ENCODE measurements at places on chromosomes 6 and 20.

DNA sequence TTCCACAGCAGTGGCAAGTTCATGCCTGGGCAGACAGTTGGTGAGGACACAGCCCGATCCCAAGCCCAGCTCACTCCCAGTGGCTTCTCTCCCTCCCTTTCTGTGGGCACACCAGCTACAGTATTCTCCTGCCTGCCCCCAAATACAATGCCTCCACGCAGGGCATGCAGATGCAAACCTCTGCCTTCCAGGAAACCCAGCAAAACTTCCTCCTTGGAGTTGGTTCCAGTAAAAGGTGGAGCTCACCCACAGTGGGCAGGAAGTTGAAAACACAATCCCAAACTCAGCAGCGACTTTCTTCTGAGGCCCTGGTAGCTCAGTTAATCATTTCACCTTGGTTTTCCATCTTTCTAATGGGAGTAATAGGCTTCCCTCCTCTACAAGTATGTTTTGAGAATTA lies 93.7 kb downstream of the LY86 start:
- DNase-seq: no peak

GRCh38 chr20:31497838-31498540 lies 16.3 kb upstream of the HM13 start:
- DNase-seq: no peak

DNA sequence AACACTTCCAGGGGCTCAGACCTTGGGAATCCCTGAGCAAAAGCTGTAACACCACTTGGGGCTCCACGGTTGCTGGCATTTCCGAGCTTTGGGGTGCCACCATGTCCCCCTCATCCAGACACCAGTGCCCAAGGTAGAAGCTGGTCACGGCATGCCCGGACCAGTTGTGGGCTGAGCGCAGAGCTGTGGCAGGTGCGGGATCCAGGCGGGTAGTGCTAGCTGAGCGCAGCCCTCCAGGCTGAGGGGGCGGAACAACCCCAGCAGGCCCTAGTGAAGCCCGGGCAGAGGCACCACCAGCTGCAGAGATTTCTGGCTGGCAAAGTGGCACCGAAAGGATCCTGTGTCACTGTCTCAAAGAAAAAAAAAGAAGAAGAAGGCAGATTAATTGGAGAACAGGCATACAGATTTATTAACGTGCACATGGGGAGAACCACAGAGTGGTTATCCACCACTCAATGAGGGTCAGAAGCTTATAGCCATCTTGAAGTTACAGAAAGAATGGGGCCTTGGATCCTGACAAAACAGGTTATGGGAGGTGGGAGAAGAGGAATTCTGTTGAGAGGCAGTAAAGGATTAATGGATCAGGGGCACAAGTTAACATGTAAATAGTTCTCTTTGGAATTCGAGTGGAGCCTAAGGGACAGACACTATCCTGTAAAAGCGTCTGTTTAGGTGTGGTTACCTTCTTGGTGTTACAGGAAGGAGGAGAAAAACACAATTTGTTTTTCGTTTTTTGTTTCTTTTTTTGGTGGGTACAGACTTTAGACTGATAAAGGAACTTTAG lies 107.5 kb downstream of the CD24 start:
- DNase-seq: no peak

DNA sequence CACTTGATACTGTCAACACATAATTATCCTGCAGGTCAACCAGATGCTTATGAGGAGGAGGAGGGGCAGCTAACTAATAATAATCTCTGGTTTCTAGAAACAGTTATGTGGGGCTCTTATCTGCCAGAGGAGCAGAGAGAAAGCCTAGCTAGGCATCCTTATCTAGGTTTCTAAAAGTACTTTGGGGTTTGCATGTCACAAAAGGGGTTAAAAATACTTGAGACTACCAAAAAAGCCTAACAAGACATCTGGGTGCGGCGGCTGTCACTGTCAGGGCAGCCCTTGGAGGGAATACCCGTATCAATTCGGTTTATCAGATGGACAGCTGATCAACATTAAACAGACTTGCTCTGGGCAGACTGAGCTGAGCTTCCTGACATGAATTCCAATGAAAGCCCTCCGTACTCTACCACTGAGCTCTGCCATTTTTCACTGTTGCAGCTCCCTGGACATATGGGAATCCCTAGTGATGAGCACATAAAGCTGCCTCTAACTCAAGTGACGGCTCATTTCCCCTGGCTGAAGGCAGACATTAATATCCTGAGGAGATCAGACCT lies 166.6 kb downstream of the PDSS2 start:
- no peak for DNase-seq

DNA sequence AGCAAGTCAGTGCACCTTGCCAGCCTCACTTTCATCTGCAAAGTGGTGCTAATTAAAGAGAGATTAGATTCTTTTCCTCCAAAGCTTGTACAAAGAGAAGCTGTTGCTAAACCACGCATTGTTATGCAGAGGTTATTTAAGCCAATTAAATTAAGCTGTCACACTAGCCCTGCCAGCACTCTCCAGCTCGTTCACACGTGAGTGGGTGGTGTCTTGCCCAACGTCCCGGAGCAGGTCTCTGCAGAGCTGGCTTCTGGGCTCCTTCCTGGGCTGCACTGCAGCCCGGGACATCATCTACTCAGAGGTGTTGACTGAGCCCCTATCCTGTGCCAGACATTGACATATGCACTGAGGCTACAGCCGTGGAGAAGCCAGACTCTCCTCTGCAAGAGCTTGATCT lies 401.6 kb upstream of the SULF2 start:
- no peak for DNase-seq

DNA sequence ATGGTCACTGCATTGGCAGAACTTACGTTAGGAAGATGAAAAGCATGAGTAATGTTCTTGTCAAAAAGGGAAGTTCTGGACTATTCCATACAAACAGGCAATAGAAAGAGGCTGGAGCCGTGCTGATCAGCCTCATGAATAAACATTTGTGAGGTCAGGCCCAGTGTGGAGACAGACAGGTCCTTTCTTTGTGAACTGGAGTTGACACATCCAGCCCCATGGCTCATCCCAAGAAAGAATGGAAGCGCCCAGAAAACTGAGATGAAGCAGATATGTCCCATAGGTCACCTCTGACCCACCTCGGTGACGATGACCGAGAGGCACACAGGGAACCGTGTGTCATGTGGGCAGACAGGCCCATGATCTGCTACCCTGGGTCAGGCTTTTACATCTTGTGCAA lies 276.0 kb upstream of the SGK1 start:
- no peak for DNase-seq

- no peak for DNase-seq
Observed at GRCh38 chr6:11042025-11042749, 1.9 kb downstream of the ELOVL2 start.

DNA sequence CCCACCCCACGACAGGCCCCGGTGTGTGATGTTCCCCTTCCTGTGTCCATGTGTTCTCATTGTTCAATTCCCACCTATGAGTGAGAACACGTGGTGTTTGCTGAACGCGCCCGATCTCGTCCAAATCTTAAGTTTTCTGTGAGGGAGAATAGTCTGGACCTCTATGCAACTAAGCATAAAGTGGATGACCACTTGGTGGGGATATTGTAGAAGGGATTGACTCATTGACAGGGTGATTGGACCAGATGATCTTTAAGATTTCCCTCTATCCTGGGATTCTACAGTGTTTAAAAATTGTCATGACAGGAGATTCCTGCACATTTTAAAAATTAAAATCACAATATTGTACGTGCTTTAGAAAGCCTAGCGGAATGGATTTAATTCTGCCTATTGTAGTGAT lies 141.3 kb downstream of the TRMT11 start:
- no peak for DNase-seq

- no peak for DNase-seq
Observed at GRCh38 chr6:108797951-108798669, 50.1 kb upstream of the ARMC2 start.

DNA sequence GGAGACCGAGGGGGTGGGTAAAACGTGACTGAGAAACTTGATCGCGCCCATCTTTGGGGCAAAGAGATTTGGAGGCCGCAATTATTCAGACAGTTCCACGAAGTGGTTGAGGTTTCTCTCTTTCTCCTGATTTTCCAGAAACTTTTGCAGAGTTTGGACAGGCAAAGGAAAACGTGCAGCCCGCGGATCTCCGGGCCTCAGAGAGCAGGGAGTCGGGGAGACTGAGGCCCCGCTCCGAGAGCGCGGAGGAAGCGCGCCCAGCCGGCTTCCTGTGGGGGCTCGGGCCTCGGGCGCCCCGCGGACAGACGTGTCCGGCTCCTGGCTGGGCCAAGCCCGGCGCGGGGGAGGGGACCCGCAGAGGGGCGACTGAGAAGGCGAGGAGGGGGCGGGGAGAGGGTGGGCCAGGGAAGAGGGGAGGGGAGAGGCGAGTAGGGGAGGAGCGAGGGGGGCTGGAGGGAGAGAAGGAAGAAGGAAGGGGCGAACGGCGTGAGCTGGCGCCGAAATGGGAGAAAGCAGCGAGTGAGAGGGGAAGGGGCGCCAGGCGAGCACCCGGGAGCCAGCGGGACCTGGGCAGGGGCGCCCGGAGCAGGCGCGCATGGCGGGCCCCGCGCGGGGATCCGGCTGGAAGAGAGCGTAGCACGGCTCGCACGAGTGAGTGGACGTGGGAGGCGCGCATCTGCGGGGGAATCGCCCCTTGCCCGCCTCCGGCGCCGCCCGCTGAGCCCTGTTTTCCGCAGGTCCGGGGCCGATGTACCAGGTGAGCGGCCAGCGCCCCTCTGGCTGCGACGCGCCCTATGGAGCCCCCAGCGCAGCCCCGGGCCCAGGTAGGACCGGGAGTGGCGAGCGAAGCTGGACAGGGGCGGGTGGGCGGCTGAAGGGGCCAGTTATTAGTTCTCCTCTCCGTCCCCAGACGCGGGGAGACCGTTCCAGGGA lies at the start of gene MDFI:
TSS of gene MDFI (plus strand) at position 467 of the 933 bp plus-strand sequence. CDS start at position 749, 282 bp downstream.
- no peak for DNase-seq

DNA sequence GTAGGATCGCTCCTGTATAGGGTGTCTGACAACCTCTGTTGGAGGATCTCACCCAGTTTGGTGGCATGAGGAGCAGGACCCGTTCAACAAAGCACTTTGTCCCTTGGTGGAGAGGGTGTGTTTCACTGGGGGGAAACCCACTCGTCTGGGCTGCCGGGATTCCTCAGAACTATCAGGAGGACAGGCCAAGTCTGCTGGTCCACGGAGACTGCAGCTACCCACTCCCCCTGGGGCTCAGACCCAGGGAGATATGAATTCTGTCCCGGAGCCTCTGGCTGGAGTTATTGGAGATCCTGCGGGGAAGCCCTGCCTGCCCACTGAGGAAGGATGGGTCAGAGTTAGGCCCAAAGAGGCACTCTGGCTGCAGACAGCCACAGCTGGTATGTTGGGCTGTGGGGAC lies 233.1 kb downstream of the PKHD1 start:
- DNase-seq: no peak

- no peak for DNase-seq
Observed at GRCh38 chr6:137391061-137391814, 103.0 kb downstream of the OLIG3 start.

DNA sequence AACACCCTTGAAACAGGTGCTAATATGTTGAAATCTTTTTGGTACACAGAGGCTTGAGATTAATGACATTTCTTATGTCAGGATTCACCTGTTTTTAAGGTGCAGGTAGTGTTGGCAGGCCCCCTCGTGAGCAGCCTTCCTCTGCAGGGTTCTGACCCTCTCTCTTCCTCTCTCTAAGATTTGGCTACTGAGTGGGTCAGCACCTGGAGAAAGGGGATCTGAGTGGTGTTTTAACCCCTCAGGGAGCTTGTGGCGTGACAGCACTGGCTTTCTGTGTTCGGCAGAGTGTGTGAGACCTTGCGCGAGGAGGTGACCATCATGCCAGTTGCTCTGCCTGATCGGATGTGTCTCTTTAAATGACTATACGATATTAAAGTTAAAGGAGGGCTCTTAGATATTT lies 37.1 kb downstream of the HIVEP1 start:
- peak; percentile 51 for DNase-seq

Measured in Karpas-422 (cell line).